Activated naive CD8-positive, alpha-beta T cell treated with anti-CD3 and anti-CD28 coated beads for 36 hours (primary cell): ENCODE measurements at places on chromosomes 16 and 17. TPM values are rescaled to one million over a fixed set of nuclear protein-coding genes. Genes with fewer than 3 reads are reported as not detected.

ABAT gene
- total RNA-seq: 4.8 TPM

PYY gene
- total RNA-seq: not detected

SKAP1 gene
- total RNA-seq: 55.4 TPM

GPRC5B gene
- 0.30 TPM for total RNA-seq

MT1G gene
- total RNA-seq: 35.8 TPM

NT5M gene
- 6.1 TPM for total RNA-seq

DNA sequence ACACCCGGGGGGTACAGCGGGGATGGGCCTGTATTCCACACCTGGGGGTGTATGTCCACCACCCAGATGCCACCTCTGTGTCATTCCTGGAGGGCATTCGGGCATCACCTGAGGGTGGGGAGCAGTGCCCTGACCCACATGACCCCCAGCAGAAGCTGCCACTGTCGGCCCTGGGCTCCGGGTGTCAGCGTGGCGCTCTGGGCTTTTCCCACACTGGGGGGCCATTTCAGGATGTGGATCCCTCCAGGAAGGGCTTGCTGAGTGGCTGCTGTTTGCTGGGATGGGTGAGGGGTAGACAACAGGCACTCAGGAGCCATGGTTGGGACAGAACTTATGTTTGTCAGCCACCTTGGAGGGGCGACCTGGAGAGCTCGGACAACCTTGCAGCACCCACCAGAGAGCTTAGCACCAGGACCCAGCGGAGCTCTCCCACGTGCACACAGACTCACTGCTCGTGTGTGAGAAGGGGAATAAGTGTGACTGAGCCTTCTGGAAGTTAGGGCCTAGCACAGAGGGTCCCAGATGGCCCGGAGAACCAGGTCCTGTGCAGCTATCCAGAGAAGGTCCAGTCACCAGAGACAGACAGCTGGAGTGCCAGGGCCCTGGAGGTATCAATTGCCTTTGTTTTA is 102.7 kb downstream of the METRNL start:
- H3K27me3 ChIP-seq: no peaks in the 10 kb centered on the region
- H3K4me1 ChIP-seq: no peaks in the 10 kb centered on the region
- no peaks in the 10 kb centered on the region for H3K36me3 ChIP-seq
- no peak overlapping the region for H3K27ac ChIP-seq
- DNase-seq: no peak
- no peak overlapping the region for H3K4me3 ChIP-seq

DNA sequence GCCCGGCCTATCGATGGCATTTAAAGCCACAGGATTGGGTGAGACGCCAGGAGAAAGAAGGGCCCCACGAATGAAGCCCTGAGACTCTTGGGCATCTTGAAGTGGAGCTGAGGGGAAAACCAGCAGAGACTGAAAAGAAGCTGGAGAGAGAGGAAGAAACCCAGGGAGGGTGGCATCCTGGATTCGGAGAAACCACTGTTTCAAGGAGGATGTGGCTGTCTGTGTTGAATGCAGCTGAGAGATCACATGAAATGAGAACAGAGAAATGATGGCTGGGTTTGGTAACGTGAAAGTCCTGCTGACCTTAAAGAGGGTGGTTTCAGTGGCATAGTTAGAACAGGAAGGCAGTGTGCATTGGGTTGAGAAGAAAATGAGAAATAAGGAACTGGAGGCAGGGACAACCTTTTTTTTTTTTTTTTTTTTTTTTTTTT is 3.8 kb downstream of the TNFSF12 start:
- peaks cover 60% of the 10 kb centered on the region for H3K4me1 ChIP-seq
- peaks cover 8% of the 10 kb centered on the region for H3K36me3 ChIP-seq
- no peaks in the 10 kb centered on the region for H3K27me3 ChIP-seq
- H3K4me3 ChIP-seq: peak overlapping the region; percentile 57

DNA sequence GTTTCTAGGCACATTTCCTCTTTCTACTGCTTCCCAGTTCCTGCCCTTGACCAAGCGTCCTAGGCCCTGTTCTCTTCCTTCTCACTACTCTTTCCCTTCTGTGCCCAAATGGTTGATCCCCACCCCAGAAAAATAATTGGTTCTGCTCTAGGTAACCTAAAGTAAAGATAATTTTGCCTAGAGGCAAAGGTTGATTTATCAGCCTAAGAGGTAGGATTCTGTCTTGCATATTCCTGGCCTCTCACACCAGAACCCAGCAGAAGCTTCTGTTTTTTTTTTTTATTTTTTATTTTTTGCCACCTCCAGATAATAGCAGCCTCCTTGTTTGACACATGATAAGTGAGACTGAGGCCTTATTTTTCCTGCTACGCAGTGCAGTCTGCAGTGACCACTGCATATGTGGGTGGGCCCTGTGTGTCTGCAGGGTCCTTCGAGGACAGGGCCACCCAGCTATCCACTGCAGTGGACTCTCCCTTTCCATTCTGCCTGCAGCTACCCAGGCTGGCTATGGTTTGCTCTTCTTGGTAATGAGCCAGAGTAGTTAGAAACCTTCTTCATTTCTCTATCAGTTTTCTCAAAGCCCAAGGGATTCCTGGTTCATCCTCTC is 701 bp downstream of the PIPOX start:
- H3K36me3 ChIP-seq: no peaks in the 10 kb centered on the region
- DNase-seq: no peak
- H3K4me3 ChIP-seq: no peak overlapping the region
- H3K27me3 ChIP-seq: peaks cover 7% of the 10 kb centered on the region

DNA sequence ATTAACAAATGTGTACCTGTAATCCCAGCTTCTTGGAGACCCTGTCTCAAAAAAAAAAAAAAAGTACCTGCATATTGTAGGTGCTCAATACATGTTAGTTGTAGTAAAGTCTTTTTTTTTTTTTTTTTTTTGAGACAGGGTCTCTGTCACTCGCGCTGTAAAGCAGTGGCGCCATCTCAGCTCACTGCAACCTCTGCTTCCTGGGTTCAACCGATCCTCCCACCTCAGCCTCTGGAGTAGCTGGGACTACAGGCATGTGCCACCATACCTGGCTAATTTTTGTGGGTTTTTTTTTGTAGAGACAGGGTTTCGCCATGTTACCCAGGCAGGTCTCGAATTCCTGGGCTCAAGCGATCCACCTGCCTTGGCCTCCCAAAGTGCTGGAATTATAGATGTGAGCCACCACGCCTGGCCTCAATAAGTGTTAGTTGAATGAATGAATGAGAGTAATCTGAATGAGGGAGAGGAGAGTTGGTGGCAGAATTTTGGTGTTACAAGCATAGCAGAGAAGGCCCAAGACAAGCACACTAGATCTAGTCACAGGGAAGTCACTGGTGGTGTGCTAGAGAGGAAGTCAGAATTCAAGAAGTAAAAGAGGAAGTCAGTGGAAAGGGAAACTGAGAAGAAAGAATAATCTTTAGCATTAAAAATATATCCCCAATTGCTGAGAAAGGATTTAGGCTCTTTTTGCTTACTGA is 9.4 kb upstream of the MYL4 start:
- no peak for DNase-seq
- H3K36me3 ChIP-seq: no peaks in the 10 kb centered on the region
- H3K4me3 ChIP-seq: no peak overlapping the region

DNA sequence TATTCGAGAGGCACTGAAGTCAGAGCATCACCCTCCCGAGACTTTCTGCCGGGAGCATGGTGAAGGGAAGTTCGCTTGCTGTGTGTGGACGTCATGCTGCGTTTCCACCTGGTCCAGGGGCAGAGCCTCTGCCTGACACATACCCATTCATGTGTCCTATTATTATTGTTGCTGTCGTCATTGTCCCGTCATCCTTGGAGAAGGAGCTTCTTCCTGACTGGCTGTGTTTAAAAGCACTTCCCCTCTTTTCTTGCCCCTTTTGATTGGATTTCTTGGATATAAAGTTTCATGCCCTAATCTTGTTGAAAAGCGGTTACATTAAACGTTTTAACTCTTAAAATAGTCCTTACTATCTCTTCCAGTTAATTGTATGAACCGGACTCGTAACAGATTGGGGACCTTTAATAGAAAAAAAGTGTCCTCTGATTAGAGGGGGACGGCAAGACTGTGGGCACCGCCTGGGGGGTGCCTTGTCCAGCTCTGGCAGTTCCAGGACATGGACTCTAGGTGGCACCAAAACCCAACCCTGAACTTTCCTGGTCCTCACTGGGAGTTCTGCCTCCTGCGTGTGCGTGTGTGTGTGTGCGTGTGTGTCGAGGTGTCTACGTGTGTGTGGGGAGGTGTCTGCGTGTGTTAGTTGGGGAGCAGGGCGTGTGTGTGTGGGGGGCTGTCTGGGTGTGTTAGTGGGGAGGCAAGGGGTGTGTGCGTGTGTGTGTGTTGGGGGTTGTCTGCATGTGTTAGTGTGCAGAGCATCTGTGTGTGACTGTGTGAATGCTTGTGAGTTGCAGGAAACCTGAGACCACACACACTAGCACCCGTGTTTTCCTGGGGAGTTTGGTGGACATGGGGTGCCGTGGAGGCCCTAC is 133.3 kb upstream of the CIBAR2 start:
- peaks cover 3% of the 10 kb centered on the region for H3K4me1 ChIP-seq
- no peaks in the 10 kb centered on the region for H3K36me3 ChIP-seq
- DNase-seq: peak; percentile 48
- peaks cover 5% of the 10 kb centered on the region for H3K27me3 ChIP-seq

DNA sequence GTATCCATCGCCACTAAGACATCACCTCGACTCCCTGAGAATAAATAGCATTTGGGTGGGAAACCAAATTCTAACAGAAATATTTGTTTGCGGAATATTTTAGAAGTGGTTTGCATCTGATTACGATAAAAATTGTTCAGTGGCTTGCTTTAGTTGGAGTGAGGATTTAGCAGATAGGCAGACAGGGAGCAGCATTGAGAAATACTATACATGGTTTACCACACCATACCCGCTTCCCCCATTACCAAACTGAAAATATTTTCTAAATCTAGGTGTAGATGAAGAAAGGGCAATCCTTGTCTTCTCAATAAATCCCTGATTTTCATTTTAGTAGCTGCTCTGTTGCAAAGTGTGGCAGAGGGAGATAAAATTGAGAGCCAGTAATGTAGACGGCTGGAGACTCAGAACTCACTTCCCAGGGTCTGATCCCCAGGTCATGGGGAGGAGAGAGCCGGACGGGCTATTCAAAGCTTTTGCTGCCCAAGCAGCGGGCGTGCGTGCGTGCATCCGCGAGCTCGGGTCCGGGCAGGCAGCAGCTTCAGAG is 808 bp upstream of the BAHCC1 start:
- no peak for DNase-seq
- H3K27ac ChIP-seq: no peak overlapping the region
- H3K4me3 ChIP-seq: peak overlapping the region; percentile 55
- no peaks in the 10 kb centered on the region for H3K36me3 ChIP-seq

DNA sequence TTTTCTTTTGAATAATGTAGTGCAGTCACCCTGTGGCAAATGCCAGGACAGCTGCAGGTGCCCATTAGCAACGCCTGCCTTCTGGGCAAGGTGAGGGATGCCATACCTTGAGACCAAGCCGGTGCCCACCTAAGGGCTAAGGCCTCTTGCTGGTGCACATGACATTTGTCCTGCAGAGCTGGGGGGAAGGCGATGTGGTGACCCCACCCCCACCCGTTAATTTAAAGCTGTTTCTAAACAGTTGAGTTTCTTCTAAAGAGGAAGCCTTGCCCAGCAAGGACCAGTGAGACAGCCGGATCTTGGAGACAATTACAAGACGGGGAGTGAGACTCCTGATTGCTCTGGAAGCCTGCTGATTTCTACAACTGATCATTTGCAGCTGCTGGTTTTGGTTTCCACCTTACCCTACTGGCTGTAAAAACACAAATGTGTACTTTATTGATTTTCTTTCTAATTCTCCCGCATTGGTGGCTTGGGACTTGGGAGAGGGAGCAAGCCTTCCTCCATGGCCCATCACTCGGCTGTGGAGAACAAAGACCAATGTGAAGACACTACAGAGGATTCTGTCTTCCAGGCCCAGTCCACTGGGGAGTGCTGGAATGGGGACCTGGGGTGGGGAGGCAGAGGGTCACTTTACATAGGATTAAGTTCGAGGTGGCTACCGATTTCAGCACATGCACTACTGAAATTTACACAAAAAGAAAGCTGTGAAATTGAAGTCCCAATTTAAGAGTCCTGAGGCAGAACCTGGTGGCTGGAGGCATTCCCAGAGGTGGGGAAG is 2.7 kb downstream of the CDK5R1 start:
- H3K4me1 ChIP-seq: peaks cover 64% of the 10 kb centered on the region
- DNase-seq: no peak
- peak overlapping the region; percentile 91 for H3K4me3 ChIP-seq
- peaks cover 33% of the 10 kb centered on the region for H3K36me3 ChIP-seq
- H3K27ac ChIP-seq: peak overlapping the region; percentile 71

DNA sequence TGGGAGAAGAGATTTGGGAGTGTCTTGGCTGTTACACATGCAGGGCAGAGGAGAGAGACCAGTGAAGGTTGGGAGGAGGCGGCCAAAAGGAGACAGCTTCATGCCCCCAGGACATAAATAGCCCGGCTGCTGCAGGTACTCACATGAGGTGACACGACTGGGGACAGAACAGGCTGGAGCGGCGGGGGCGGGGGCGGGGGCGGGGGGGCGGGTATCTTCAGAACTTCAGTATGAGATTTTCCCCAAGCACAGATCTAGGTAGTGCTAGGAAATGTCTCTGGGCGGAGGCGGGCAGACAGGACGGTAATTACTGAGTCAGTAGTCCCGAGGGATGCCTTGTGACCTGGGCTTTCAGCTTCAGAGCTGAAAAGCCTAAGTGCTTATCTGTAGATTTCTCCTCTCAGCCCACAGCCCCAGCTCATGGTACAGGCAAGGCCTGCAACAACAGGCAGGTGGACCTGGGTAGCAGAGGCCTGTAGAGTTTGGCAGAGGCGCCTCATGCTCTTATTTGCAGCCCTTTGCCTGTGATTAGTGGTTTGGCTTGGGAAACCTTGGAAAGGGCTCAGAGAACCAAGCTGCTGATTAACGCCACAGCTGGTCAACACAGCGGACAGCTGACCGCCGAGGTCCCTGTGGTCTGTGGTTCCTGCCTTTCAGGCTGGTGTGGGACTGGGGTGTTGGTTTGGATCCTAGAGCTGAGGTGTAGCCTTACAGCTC is 24.5 kb downstream of the UNK start:
- H3K4me3 ChIP-seq: no peak overlapping the region
- H3K36me3 ChIP-seq: peaks cover 3% of the 10 kb centered on the region
- H3K27ac ChIP-seq: no peak overlapping the region
- H3K27me3 ChIP-seq: no peaks in the 10 kb centered on the region

DNA sequence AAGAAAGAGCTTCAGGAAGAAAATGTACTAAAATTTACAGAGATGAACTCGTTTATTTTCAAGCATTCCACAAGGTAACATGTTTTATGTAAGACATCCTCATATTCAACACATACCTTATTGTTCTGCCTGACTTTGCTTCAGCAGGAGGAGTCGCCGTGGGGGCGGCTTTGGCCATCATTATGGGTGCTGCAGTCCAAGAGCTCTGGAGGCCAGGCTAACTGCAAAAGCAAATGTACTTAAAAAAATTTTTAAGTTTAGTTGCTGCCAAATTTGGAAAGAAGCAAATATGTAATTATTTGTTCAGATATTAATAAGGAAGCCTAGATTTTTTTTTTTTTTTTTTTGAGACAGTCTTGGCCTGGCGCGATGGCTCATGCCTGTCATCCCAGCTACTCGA is 4.1 kb upstream of the SPG7 start:
- H3K4me3 ChIP-seq: no peak overlapping the region
- H3K36me3 ChIP-seq: no peaks in the 10 kb centered on the region
- H3K4me1 ChIP-seq: peaks cover 22% of the 10 kb centered on the region
- H3K27me3 ChIP-seq: no peaks in the 10 kb centered on the region
- H3K27ac ChIP-seq: no peak overlapping the region

GRCh38 chr17:49910094-49910857 is 58.7 kb upstream of the DLX4 start:
- DNase-seq: peak; percentile 22
- no peaks in the 10 kb centered on the region for H3K36me3 ChIP-seq
- H3K27me3 ChIP-seq: peaks cover 77% of the 10 kb centered on the region
- peaks cover 6% of the 10 kb centered on the region for H3K4me1 ChIP-seq
- H3K4me3 ChIP-seq: peak overlapping the region; percentile 50
